ENCODE measurements at places on chromosomes 12 and 14.
A peak's percentile ranks its signal among the peaks of the same experiment; 100 is the strongest.

GRCh38 chr12:111850526-111850925 lies 8.5 kb downstream of the MAPKAPK5 start:
- no peak for DNase-seq

DNA sequence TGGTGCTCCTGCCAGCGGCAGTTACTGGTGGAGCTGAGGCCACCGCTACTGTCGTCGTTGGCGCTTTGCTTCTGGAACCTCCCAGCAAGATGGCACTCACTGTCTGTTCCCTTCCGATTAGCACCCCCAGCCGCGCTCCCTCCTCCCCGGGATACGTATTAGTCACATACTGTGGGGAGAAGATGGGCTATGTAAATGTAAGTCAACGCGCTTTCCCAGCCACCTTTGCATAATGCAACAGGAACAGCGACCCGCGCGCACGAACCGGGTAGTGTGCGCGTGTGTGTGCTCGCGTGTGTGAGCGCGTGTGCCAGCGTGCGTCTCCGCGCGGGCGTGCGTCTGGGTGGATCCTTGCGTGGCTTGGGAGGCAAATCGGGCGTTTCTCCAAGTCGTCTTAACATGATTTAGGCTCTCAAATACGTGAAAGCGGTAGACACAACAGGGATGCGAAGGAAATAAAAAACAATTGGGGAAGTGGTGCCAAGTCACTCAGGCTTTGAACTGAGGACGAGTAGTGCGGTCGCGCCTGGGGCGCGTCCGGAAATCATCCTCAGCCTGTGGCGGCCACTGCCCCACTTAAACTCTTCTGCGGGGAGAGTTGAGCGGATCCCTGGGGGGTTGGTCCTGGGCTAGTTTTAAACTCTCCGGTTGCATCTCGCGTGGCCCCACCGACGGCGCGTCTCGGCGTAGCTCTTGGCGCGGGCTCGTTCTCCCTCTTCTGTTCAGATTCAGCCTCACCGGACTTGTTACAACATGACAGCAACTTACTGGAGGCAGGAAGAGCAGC lies 1.8 kb downstream of the FLRT2 start:
- DNase-seq: peak; percentile 62

GRCh38 chr12:75716291-75717025 lies 205.0 kb upstream of the KRR1 start:
- no peak for DNase-seq

DNA sequence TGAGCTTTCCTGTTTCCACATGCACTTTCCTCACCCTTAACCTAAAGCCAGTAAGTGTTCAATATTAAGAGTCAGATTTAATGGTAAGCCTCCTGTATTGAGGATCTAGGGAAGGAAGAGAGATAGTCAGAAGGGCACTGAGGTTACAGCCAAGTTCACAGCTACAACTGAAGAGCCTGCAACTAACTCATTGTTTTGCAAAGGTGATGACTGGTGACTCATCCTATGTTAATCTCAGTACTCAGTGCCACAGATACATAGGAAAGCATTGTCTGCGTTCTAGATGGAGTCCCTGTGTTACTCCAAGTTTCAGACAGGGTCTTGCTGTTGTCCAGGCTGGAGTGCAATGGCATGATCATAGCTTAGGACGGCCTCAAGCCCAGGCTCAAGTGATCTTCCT lies 157.0 kb upstream of the RBM19 start:
- DNase-seq: no peak

DNA sequence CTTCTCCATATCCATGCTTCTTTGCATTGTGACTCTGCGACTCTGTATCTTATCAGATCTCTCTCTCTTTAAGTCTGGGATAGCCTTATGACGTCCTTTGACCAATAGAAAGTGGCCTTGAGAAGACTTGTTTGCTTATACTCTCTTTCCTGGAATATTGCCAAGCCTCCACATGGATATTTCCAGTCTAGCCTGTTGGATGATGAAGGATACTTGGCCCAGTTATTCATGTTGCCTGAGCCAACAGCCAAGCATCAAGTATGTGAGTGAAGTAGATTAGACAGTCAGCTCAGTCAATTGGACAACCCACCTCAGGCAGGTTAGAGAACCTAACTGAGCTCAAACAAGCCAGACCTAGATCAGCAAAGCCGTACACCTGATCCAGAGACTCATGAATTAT lies 864.2 kb upstream of the MGAT4C start:
- no peak for DNase-seq

GRCh38 chr12:18837025-18837424 lies 99.1 kb downstream of the CAPZA3 start:
- no peak for DNase-seq

DNA sequence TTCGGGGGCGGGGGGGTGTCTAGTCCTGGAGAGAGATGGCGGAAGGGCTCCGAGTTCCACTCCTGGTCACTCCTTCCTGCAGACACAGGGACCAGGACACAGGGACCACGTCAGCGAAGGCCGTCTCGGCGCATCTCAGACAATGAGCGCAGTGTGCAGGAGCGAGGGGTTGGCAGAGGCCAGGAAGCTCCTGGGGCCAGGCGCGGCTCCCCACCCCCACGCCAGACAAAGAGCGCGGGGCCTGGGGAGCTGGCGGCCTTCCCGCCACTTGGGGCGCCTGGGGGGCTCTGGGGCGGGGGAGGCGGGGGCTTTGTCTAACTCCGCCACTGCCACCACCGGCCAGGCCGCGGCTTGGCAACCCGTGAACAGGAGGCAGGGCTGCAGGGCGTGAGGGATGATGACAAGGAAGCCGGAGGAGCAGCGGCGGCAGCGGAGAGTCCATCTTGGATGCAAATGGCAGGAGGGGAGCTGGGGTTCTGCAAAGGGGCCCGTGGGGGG lies 2.2 kb downstream of the CDK2AP1 start:
- no peak for DNase-seq

DNA sequence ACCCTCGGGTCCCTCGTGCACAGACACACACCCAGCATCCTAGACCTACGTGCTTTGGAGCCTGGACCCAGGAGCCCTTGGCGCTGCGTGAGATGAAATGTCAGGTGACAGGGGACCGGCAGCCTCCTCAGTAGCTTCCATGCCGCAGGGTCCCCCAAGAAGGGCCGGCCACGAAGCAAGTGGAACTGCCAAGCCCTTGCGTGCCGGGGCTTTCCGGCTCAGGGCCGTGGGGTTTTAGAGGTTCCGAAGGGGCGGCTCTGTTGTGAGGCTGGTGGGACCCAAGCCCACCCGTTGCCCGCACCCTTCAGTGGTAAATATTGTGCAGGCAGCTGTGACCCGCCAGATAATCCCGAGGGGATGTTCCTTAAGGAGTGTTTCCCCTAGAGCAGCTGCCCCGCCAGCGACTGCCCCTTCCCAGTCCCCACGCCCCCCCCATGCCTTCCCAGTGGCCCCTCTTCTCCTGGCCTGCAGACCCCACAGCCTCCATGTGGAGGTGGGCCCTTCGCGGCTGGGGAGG lies 133.7 kb downstream of the ADGRD1 start:
- DNase-seq: no peak

DNA sequence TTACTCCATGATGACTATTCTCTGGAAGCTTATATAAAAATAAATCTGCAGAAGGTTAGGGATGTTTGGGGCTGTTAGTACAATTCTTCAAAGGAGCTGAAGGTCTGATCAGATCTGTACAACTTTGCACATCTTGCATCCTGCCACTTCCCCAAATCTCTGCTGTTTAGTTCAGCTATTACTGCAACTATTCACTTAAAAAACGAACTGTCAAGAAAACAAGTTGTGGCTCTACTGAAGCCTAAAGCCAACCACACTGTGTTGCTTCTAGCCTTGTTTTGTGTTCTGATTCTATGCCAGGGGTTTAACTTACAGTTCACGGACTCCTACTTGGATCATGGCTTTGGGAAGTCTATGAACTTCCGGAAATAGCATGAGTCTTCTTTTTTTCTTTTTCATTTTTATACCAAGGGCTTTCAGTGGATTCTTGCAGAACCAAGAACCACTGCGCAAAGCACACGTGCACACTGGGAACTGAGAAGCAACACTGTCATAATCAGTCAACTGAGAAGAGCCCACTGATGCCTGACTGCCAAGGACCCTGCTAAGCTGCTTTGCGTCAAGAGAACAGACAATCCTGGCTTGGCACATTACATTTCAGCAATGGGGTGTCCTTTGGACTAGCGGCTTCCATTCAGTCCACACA lies 66.3 kb upstream of the EEA1 start:
- no peak for DNase-seq

DNA sequence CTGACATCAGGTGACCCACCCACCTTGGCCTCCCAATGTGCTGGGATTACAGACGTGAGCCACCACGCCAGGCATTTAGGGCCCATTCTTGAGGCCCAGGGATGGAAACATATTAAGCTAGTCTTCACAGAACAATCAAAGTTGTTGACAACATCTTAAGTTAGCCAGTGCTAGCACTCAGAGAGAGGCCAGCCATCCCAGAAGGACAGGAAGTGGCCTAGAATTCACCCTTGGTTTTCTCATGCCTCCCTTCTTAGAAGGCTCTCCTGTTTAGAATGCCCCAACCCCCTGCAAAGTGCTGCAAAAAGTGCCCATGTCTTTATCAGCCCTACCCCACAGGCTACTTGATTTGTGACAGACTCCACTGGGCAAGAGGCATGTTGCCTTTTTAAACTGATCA lies 12.1 kb upstream of the OR6J1 start:
- no peak for DNase-seq

DNA sequence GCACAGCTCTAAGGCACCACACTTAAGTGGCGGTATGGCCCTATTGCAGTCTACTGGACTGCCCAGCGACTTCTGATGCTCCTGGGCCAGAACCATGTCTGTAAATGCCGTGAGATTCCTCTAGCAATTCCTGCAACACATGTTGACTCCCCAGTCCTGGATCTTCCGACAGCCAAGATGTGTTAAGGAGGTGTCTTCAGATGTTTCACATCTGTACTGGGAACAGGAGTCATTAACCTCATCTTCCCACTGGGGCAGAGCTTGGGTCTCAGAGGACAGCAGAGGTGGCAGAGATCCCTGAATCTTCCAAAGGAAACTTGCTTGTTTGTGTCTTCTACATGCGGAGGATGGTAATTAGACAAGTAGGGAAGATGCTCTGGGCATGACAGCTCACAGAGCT lies 8.2 kb downstream of the TMEM120B start:
- DNase-seq: no peak

DNA sequence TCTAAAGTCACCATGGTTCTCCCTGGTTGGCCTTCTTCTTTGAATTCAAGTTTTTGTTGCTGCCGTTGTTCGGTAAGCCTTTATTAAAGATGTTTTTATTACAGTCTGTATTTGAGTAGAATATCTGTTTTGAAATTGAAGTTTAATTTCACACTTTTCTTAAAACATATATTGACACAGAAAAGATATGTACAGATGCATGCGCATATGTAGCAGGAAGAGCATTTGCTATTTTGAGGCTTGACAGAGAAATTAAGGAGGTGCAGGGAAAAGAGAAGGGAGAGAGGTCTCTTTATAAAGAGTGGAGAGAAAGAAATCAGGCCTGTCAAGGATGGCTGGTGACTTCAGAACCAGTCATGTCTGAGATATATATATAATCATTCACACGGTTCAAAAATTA lies 46.0 kb upstream of the TRIM9 start:
- DNase-seq: no peak

DNA sequence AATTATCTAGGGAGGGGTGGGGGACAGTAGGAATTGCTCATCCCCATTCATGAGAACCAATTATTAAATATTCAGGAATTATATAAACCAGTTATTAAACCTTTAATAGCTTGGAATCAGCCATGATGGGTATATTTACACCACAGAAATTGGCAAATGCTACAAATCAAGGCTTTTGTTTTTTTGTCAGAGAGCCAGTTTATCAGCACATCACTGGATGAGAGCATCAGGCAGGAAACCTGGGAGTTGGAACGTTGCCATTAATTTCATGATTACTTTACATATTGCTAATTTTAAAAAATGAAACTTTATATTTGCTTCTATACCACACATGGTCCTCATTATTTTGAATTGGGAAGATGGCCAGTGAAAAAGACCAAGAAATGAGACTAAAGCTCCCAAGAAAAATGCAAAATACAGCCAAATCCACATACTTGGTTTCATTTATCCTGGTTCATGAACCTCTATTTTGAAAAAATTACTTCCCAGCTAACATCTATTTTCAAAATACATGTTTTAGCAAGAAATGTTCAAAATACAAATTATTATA lies 48.4 kb downstream of the ATL1 start:
- DNase-seq: no peak

DNA sequence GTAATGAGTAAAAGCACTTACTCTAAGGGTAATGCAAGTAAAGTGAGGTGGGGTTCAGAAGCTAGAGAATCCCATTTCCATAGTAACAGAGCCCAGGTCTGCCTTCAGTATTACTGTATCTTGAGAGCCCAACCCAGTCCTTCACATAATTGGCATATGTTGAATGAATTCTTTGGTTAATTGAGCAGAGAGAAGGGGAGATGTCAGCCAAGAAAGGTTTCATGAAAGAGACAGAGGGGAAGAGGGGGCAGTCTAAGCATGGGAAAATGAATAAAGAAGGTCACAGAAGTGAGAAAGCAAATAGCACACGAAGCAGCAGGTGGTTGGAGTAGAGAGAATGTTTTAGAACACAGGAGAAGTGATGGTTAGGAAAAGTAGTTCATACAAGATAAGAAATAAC lies 371.1 kb downstream of the SEC23A start:
- no peak for DNase-seq

DNA sequence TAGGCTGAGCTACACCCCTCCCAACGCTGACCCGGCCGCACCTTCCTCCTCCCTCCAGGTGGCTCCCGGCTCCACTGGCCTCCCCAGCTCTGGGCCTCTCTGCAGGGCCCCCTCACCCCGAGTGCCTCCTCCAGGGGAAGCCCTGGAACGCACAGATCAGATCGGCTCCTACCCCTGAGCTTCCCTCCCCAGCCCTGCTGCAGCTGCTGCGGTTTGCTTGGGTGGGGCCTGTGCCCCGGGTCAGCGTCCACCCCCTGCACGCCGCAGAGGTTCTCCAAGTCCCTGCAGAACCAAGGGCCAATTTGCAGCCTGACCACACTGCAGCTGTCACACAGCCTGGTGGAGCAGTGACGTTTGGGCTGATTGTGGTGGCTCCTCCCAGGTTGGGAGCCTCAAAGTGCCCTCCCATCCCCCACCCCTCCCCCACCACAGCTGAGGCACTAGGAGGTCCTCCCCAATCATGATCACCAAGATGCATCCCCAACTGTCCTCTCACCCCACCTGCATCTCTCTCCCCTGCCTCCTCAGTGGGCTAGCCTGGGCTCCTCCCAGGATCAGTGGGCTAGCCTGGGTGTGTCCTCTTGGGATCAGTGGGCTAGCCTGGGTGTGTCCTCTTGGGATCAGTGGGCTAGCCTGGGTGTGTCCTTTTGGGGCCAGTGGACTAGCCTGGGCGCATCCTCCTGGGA lies 12.8 kb upstream of the FBRSL1 start:
- no peak for DNase-seq

GRCh38 chr12:24911271-24911791 lies 37.6 kb downstream of the BCAT1 start:
- DNase-seq: no peak

- no peak for DNase-seq
These were observed 2.4 kb downstream of the MYL2 start for GRCh38 chr12:110917961-110918360.

GRCh38 chr12:76450690-76451089 lies 102.5 kb upstream of the BBS10 start:
- DNase-seq: peak; percentile 77

- no peak for DNase-seq
These were observed 29.2 kb downstream of the ZC3H14 start for GRCh38 chr14:88592031-88592430.
